ENCODE measurements at places on chromosomes 2 and 18.

- DNase-seq = no peak
Measured at GRCh38 chr18:48061781-48062570, 131.5 kb upstream of the SMAD2 start.

GRCh38 chr18:61889541-61889940 lies 3.3 kb downstream of the RNF152 start:
- DNase-seq = no peak

DNA sequence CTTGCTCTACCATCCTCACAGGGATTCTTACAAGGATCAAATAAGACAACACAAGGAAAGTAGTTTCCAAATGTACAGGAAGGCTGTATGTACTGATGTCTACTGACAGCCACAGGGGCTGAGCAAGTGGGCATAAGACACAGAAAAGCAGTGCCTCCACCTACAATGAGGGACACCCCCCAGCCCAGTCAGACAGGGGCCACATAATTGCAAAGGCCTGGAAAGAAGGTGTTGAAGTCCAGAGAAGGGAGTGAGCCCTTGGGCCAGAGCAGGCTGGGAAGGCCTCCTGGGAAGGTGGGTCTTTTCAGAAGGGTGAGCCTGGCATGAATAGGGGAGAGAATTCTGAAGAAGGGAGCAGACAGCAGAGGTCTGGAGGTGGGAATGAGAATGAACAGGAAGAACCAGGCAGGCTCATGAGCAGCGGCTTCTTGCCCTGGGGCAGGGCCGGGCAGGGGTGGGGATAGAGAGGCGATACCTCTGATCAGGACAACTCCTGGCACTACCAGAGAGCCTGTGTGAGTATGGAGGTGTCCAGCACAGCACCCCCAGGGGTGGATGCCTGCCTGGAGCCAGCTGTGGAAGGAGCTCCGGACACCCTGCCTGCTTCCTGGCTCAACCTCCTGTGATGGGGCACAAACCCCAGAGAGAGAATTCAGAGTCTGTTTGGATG lies 30.1 kb downstream of the HS1BP3 start:
- DNase-seq = no peak

DNA sequence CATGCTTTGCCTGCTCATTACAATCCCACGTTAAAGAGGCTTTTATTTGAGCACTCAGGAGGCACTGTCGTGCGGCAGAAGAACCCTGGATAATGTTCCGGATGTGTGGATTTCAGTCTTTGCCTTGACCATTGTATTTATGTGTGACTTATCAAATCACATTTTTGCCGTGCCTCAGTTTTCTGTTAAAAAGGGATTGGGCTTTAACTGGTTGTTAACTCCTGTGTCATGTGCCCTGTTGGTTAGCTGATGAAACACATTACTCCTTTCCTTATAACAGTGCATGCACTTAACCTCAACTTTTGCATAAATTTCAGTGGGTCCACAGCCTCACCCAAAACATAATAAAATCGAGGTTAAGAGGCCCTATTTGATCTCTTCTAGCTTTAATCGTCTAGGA lies 52.7 kb downstream of the NAB1 start:
- DNase-seq = no peak

GRCh38 chr2:64850642-64851041 lies 138.6 kb upstream of the SLC1A4 start:
- DNase-seq = no peak

DNA sequence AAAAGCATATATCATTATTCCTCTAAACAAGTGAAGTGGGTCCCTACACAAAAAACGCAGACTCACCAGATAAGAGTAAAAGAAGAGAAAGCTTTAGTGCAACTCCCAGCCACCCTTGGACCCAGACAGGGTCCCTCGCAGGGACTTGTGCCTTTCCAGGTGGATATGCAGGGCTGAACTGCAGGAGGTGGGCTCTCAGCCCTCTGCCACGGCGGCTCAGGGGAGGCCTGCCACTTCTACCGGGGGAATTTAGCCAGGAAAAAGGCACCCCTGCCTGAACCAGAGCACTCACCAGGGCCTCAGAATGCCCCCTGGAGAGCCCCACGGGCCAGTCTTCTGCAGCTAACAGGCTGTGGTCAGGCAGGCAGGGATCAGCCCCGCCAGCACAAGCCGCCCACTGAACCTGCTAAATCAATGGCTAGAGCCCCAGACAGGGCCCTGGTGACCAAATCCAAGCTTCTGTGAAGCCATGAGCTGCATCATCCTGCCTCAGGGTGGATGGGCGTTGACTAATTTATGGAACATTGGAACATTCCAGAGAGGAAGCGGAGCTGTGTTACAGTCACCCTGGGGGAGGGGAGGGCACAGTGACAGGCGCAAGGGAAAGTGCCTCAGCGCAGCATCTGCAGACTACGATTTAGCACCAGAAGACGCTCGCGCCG lies 209.3 kb downstream of the EIPR1 start:
- no peak for DNase-seq

GRCh38 chr2:239791526-239792404 lies 233.4 kb downstream of the NDUFA10 start:
- DNase-seq = no peak

- DNase-seq = peak; percentile 51
Measured at GRCh38 chr2:109345653-109346480, 216.9 kb downstream of the SH3RF3 start.

DNA sequence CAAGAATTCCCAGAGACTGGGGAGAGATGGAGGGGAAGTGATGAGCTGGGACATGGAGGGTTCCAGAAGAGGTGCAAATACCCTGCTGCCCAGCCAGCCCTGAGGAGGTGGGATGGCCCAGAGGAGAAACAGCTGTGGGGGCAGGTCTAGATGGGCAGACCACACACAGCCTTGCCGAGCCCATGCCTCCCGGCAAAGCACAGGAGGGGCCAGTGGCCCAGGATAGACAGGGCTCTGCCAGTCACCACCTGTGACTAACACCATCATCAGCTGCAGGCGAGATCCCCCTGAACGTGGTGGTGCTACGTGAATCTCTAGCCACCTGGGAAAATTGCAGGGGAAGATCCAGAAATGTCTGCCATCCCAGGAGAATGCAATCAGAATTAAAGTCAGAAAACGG lies 39.4 kb downstream of the SCTR start:
- DNase-seq = no peak

DNA sequence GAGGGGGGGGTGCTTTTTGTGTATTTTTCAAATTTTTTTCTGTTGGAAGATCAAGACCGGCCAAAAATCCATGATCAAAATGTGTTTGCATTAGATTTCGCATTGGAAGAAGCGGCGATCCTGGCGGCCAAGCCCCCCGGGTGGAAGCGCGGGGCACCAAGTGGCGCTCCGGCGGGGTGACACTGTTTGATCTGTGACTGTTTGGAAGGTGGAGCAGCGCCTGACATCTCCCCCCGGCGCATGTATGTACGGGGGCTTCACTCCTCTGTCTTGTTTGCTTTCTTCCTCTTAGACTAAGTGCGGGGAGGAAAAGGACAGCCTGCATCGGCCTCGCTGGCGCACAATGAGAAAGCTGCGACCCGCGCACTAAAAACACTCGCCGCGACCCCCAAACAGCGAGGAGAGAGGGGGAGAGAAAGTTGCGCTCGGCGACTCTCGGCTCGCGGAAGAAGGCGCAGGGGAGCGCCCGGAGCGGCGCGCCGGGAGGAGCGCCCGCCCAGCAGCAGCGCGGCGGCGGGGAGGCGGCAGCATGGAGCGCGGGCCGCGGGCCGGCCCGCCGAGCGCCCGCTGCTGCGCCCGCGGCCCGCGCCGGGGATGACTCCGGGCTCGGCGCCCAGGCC lies 515 bp downstream of the TSHZ1 start:
- no peak for DNase-seq

DNA sequence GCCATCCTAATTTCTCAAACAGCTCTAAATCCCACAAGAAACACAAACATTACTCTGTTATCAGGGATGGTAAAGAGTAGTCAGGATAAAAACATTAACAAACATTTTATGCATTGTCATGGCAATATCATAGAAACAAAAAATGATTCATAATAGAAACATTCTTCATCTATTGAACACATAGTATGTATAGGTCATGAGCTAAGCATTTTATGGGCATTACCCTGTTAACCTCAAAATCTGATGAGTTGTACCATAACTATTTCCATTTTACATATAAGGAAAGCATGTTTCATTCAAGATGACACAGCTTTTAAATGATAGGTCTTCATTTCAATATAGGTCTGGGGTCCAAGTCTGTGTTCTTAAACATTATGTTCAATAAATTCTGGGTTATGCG lies 344.9 kb downstream of the RND3 start:
- DNase-seq = no peak

DNA sequence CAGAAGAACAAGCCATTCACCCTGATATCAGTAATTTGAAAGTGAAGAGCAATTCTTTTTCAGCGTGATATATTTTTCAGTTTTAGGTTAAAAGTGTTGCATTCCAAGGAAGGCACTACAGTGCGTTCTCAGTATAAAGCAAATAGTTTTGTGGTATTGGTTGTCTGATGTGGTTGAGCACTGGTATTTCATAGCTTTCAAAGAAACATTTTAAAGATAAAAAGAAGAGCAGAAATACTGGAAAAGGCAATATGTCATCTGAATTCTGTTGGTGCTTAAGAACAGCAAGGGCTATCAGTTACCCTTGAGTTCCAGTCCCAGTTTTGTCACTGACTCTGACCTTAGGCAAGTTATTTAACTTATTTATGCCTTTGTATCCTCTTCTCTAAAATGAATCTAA lies 191.6 kb downstream of the BABAM2 start:
- no peak for DNase-seq

- DNase-seq = peak; percentile 59
Measured at GRCh38 chr18:55778788-55779690, 191.0 kb upstream of the TCF4 start.

DNA sequence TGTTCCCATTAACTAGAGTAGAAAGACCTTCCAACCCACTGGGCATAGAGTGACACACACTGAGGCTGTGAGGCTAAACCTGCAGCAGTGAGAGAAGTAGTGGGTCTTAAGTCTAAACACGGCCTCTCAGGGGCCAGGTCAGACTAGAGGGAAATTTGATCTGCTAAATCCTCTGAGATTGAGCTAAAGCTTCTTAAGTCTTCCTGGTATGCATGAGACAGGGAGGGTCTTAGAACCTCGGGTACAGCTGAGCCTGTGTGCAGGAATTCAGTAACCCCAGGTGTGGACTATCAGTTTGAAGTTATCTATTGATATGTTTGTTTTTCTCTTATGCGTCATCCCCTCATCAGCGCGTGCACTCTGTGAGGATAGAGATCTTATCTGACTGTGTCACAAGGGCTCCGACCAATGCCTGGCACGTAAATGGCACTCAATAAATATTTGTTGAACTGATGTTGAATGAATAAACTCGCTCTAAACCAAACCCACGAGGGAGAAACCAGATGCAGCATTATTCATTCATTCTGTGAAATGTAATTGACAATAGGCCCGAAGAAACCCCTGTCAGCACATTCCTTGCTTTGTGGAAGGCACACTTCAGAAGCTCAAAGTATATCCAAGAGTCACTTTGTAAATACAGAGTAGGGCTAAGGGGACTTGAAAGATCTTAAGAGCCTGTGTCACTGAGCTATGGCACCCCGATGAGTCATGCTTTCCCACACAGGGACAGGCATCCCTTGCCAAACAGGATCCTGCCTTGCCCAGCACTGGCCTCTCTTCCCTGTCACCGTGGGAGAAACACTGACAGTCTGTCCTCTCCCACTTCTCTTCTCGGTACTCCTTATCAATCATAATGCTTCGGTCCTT lies 21.7 kb upstream of the RAB10 start:
- no peak for DNase-seq

DNA sequence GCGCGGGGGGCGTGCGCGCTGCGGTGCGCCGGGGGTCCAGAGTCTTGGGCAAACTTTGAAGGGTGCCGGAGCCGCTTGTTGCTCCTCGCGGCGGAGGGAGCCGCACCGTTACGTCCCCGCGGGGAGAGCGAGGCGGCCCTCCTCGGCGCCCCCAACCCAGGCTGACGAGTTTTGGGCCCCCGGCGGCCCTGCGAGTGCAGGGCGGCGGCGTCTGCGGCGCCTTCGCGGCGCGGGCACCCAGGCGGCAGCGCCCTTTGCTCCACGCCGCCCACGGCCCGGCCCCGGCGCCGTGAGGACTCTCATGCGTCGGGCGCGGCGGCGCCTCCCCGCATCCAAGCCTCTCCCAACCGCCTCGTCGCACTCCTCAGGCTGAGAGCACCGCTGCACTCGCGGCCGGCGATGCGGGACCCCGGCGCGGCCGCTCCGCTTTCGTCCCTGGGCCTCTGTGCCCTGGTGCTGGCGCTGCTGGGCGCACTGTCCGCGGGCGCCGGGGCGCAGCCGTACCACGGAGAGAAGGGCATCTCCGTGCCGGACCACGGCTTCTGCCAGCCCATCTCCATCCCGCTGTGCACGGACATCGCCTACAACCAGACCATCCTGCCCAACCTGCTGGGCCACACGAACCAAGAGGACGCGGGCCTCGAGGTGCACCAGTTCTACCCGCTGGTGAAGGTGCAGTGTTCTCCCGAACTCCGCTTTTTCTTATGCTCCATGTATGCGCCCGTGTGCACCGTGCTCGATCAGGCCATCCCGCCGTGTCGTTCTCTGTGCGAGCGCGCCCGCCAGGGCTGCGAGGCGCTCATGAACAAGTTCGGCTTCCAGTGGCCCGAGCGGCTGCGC lies 814 bp downstream of the FZD7 start:
- DNase-seq = peak; percentile 13

DNA sequence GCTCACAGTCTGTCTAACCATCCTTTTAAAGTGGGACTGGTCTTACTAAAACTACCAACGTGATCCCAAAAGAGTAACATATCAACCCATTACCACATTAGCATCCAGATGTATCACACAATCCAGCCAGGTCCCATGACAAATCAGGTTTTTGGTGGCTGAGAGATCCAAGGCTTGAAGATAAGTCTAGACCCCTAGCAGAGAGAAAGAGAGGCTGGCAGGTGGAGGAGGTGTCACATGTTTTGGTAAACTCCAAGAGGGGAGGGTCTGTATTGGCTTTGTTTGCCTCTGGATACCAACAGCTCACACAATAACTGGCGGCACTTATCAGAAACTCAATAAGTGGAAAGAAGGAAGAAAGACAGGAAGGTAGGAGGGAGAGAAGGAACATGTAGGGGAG lies 357.6 kb downstream of the SS18 start:
- no peak for DNase-seq

GRCh38 chr2:197571627-197572271 lies 55.9 kb downstream of the MOB4 start:
- no peak for DNase-seq

DNA sequence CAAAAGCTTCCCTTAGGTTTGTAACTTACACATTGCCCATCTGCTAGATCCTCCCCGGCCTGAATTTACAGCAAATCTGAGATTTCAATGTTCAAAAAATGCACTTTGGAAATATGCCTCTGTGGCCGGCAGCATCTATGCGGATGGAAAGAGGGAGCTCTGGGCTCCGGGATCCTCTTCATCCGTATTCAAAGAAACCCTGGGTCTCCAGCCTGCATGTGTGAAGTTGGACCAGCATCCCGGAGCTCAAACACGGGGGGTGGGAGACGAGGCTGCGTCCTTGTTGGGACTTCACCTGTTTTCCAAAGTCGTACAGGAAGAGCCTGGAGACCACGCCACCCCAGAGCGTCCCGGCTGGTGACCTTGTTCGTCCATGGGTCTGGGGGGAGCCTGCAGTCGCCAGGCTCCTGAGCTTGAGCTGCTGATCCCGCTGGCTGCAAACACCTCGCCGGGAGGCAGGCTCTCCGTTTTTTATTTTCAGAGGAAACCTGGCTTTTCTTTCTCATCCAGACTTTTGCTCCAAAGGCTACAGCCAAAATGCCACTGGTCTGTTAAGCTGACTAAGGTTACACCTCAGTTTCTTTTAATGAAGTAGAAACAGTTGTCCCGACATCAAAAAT lies 77.4 kb downstream of the PTGR3 start:
- no peak for DNase-seq

Data from NCI-H2081 (cell line).